A673 (cell line): ENCODE measurements at places on chromosomes 1 and 21.

DNA sequence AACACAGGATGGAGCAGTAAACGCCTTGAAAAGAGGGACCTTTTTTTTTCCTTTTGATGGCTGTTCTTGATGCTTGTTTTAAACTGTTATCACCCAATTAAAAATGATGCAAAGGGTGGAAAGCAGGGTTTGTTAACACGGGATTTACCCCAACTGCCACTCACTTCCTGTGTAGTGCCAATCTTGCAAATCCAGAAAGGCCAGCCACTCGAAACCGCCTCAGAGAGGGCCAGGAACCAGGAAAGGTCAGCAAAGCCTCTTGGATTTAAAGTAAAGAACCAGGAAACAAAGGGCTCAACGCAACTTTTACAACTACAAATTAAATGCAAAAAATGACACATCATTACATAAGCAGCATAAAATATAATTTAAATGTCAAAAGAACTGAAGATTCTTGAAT, 347.4 kb downstream of the PDE4B start:
- DNase-seq: peak; percentile 11

DNA sequence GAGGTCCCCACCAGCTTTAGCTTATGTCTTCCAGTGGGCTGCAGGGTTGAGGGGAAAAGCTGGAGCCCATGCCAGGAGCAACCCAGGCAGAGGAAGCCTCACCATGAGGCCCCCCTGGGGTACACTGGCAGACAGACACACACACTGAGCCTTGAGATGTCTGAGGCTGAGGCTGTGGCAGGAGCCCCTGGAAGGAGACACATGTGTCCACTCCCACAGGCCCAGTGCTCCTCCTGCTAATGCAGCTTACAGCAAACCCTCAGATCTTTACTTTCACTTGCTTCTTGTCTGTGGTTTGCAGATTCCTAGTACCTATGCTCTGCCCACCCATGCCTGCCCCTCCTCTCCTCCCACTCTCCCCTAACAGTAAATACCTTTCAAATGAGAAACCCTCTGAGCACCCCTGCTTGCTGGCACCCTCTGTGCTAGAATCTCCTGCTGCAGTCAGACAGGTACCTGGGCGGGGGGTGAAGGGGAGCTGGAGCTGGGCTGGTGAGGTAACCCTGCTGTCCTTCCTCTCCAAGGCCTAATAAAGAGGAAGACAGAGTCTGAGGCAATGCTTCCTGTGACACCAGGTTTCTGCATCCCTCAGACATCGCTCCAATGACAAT, 63.4 kb upstream of the NEK2 start:
- no peak for DNase-seq

- no peak for DNase-seq
Observed at GRCh38 chr1:1997576-1997975, 6.0 kb downstream of the CFAP74 start.

- no peak for DNase-seq
Observed at GRCh38 chr21:14684071-14684470, 138.0 kb upstream of the SAMSN1 start.

DNA sequence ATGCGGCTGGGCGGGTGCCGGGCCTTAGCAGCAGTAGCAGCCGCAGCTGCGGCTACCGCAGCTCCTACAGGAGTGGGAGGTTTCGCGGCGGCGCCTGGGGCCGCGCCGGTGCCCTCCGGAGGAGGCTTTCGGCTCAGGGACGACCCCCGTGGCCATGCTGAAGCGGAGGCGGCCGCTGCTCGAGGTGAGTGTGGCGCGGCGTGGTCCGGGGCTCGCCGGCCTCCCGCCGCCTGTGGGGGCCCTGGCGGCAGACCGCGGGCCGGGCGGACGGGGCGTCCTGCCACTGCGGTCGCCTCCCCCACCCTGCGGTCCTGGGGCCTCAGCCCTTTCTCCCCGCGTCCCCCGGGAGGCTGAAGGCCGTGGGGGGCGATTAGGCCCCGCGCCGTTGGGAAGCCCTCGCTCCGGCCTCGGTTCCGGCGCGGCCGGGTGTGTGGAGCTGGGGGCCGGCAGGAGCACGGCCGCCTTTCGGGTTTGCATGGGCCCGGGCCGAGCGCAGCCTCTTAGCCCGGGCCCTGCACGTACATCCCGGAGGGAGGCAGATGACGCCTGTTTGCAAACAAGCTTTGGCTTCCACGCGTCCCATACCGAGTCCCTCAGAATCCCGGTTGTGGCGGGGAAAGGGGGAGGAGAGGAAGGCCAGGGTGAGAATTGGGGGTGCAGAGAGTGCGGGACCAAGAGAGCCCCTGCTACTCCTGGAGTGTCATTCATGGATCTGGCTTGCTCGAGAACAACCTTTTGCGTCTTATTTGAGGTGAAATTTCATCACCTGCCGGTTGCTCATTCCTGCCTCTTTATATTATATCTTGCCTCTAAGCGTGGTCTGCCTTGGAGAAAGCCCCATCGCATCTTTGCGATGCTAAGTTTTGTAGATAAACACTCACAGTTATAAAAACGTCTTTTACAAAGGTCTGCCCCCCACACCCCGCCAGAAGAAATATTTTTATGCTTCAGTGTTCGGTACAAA, 613 bp downstream of the ZFYVE9 start:
- peak; percentile 73 for DNase-seq

- DNase-seq: no peak
Observed at GRCh38 chr21:43726686-43727518, 8.0 kb downstream of the PDXK start.

DNA sequence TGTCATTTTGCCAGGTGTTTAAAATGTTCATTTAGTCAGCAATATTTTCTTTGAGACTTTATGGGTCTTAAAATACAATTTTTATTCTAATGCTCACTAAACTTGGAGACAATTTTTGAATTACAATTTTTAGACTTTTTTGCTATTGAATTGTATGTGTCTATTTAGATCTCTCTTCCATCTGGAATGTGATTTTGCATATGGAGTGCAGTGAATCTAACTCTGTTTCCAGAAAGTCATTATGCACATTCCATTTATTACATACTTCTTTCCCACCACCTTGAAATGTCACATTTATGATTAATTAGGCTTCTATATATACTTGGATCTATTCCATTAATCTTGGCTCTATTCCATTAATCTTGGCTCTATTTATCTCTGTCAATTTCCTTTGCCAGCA, 5.6 kb upstream of the TSPEAR start:
- DNase-seq: no peak
